IMR-90 (cell line): ENCODE measurements at places on chromosomes 2 and 18. TPM values are rescaled to one million over a fixed set of nuclear protein-coding genes. Genes with fewer than 3 reads are reported as not detected.

DNA sequence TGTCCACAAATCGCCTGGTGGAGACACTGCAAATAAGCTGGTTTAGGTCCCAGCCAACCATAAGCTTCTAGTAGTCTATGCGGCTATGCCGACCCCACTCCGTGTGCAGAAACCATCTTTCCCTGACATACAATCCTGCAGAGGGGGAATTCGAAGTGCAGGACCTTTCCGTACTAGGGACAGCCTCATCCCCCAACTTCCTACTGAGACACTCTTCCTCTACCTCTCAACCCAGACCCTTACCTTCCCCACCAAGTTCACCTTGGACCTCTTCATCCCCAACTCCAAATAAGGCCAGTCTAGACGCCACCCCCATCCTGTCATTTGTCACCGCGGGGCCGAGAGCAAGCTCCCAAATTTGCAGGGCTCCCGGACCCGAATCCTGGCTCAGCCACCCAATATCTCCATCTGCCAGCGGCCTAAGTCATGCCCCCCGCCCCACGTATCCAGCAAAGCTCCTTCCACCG lies 496 bp downstream of the SUCLG1 start:
- DNase-seq = peak; percentile 12
- H3K4me3 ChIP-seq = peak overlapping the region; percentile 70
- peak overlapping the region; percentile 53 for H3K27ac ChIP-seq
- no peaks in the 10 kb centered on the region for H3K27me3 ChIP-seq
- H3K36me3 ChIP-seq = 0 out of 2 replicates have a peak, but pooled peaks cover 1% of the 10 kb centered on the region

DNA sequence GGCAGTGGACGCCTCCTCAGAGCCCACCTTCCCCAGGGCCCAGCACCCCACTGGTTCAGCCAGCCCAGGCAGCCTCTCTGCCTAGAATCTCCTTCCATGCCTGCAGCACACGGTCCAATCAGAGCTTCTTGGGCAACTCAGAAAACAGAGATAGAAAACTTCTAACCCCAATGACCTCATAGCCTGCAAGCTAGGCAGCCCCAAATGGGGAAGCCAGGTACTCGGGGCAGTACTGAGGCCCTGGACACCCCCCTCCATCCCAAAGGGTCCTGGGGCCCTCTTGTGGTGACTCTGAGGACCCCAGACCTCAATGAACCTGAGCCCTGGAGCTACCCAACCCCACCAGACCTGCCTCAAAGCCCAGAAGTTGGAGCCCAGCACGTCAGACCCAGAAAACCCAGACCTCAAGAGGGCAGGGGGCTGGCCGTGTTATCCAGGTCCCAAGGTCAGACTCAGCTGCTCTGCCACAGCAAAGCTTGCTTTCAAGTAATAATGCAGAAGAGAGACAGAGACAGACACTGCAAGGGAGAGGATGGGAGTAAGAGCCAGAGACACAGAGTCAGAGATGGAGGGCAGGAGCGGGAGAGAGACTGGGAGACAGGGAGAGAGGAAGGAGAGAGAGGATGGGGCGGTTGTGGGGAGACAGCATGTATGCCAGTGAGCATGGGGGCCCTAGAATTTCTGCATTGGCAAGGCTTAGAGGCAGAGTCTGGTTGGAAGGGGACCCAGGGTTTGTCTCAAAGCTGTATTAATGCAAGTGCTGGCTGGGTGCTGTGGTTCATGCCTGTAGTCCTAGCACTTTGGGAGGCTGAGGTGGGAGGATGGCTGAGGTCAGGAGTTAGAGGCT lies 28.2 kb downstream of the SERTAD2 start:
- H3K4me1 ChIP-seq = no peaks in the 10 kb centered on the region; the same call in 1 of the 2 replicates
- no peak overlapping the region for H3K27ac ChIP-seq
- no peak overlapping the region for H3K4me3 ChIP-seq
- DNase-seq = no peak

GRCh38 chr18:6714010-6714409 lies 15.5 kb upstream of the ARHGAP28 start:
- H3K4me1 ChIP-seq = peaks cover 3% of the 10 kb centered on the region
- H3K27me3 ChIP-seq = no peaks in the 10 kb centered on the region
- H3K27ac ChIP-seq = no peak overlapping the region

- H3K4me1 ChIP-seq = no peaks in the 10 kb centered on the region; the same call in 1 of the 2 replicates
- no peaks in the 10 kb centered on the region for H3K36me3 ChIP-seq
- H3K27me3 ChIP-seq = peaks cover 69% of the 10 kb centered on the region
- no peak overlapping the region for H3K4me3 ChIP-seq
- no peak overlapping the region for H3K27ac ChIP-seq
- no peak for DNase-seq
These were observed 11.8 kb downstream of the TBR1 start for GRCh38 chr2:161427664-161428587.

DNA sequence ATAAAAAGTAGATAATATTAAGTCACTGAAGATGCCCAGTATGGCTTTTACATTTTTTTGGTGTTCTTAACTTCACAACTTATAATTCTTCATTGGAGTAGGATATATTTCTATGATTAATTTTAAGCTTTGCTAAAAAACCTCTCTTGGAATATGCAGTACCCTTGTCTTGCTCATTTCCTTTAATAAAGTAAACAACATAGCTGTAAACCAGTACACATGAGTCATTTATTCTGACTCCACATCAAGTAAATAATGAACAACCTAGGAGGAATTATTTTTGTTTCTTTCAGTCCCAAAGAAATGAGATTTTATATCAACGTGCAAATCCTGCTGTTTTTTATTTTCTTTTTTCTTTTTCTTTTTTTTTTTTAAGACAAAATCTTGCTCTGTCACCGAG lies 869.1 kb downstream of the CNTNAP5 start:
- H3K27me3 ChIP-seq = no peaks in the 10 kb centered on the region
- peak; percentile 29 for DNase-seq
- H3K27ac ChIP-seq = no peak overlapping the region

The TPGS2 gene
- 151 and 201 TPM in 2 replicates for total RNA-seq

GRCh38 chr18:75003764-75004690 lies 204.9 kb downstream of the PTGR3 start:
- H3K27ac ChIP-seq = no peak overlapping the region
- H3K36me3 ChIP-seq = no peaks in the 10 kb centered on the region
- DNase-seq = no peak
- H3K27me3 ChIP-seq = no peaks in the 10 kb centered on the region
- H3K4me1 ChIP-seq = no peaks in the 10 kb centered on the region; the same call in 1 of the 2 replicates
- no peak overlapping the region for H3K4me3 ChIP-seq

The PDE11A gene
- 0.56 and 0.72 TPM in 2 replicates for total RNA-seq

- no peaks in the 10 kb centered on the region for H3K4me1 ChIP-seq
- DNase-seq = peak; percentile 74
- no peaks in the 10 kb centered on the region for H3K27me3 ChIP-seq
- peaks cover 1% of the 10 kb centered on the region; the same call in 1 of the 2 replicates for H3K36me3 ChIP-seq
- H3K27ac ChIP-seq = no peak overlapping the region
- no peak overlapping the region for H3K4me3 ChIP-seq
These were observed 272.4 kb downstream of the AGAP1 start for GRCh38 chr2:235766278-235766677.

- H3K4me1 ChIP-seq = peaks cover 9% of the 10 kb centered on the region
- no peaks in the 10 kb centered on the region for H3K27me3 ChIP-seq
- DNase-seq = peak; percentile 63
- H3K36me3 ChIP-seq = peaks cover 7% of the 10 kb centered on the region
- H3K4me3 ChIP-seq = no peak overlapping the region
- no peak overlapping the region for H3K27ac ChIP-seq
These were observed 25.8 kb downstream of the CAB39 start for GRCh38 chr2:230738391-230738811.

GRCh38 chr18:31454066-31454708 lies 6.6 kb downstream of the DSG3 start:
- no peaks in the 10 kb centered on the region for H3K27me3 ChIP-seq
- H3K36me3 ChIP-seq = no peaks in the 10 kb centered on the region
- no peak overlapping the region for H3K4me3 ChIP-seq
- no peaks in the 10 kb centered on the region for H3K4me1 ChIP-seq
- DNase-seq = peak; percentile 69
- H3K27ac ChIP-seq = no peak overlapping the region

GRCh38 chr2:162123806-162124758 lies 28.0 kb downstream of the GCG start:
- no peaks in the 10 kb centered on the region for H3K36me3 ChIP-seq
- no peak overlapping the region for H3K27ac ChIP-seq
- H3K4me1 ChIP-seq = peaks cover 5% of the 10 kb centered on the region; the same call in 1 of the 2 replicates
- no peak overlapping the region for H3K4me3 ChIP-seq
- peaks cover 2% of the 10 kb centered on the region; the same call in 1 of the 2 replicates for H3K27me3 ChIP-seq
- DNase-seq = peak; percentile 63

GRCh38 chr18:62327977-62328376 lies 2.9 kb downstream of the TNFRSF11A start:
- no peak for DNase-seq
- no peak overlapping the region for H3K27ac ChIP-seq
- peaks cover 16% of the 10 kb centered on the region for H3K4me1 ChIP-seq
- H3K27me3 ChIP-seq = peaks cover 69% of the 10 kb centered on the region
- no peak overlapping the region for H3K4me3 ChIP-seq

The PTRHD1 gene
- 11.7 and 17.2 TPM in 2 replicates for total RNA-seq

DNA sequence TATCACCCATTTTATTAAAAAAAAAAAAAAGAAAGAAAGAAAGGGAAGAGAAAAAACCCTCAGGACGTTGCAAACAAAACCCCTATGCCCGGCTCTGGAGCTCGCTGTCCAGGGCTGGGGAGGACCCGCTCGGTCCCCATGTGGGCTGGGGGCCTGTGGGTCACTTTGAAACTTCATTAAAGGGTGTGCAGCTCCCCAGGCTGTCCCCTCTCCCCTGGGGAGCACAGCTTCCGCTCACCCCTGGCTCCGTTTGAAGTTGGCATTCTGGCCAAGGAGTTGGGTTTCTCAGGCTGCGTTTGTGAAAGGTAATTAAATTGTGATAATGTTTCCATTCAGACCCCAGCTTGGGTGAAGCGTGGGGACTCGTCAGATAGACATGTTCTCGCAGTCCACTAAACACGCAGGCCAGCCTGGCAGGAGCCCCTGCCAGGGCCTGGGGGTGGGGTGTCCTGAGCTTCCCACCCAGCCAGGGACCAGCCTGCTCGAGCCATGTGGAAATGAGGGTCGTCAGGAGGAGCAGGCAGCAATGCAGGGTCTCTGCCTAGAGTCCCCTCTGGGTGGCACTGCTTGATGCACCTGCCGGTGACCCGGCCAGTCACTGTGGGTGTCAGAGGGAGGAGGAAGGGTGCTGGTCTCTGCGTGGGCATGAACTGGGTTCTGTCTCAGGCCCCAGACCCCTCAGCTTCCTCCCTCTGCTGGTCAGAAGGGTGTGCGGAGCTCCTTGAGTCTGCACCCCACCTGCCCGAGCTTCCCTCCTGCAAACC lies 166.2 kb downstream of the INHBB start:
- DNase-seq = no peak
- H3K27ac ChIP-seq = no peak overlapping the region
- no peaks in the 10 kb centered on the region for H3K36me3 ChIP-seq
- H3K4me3 ChIP-seq = no peak overlapping the region

DNA sequence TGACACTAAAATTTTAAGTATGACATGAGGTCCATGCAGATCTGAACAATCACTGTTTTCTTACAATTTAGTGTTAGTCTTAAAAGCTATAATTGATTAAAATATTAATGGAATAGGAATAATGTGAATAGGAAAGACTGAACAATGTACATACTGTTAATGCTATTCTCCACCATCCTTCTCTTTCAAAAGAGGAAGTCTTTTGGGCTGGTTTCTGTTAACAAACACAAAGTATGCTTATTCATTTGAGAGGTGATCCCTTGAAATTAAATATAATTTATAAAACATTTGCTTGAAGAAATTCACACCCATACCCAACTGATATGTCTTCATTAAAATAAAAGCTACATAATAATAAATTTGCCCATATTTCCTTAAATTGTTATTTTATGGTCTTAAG lies 2.3 kb downstream of the STPG4 start:
- DNase-seq = no peak
- H3K27me3 ChIP-seq = no peaks in the 10 kb centered on the region
- no peaks in the 10 kb centered on the region for H3K4me1 ChIP-seq
- H3K4me3 ChIP-seq = no peak overlapping the region
- H3K36me3 ChIP-seq = peaks cover 40% of the 10 kb centered on the region

GRCh38 chr2:173264603-173265366 lies 89.9 kb upstream of the CDCA7 start:
- H3K27ac ChIP-seq = no peak overlapping the region
- peaks cover 19% of the 10 kb centered on the region for H3K36me3 ChIP-seq
- H3K4me3 ChIP-seq = no peak overlapping the region
- no peak for DNase-seq

The GPR39 gene
- 7.2 and 9.0 TPM in 2 replicates for total RNA-seq

- no peak overlapping the region for H3K27ac ChIP-seq
- H3K4me1 ChIP-seq = peaks cover 11% of the 10 kb centered on the region
- H3K36me3 ChIP-seq = no peaks in the 10 kb centered on the region; the same call in 1 of the 2 replicates
These were observed 26.7 kb downstream of the CYRIA start for GRCh38 chr2:16638946-16639345.

DNA sequence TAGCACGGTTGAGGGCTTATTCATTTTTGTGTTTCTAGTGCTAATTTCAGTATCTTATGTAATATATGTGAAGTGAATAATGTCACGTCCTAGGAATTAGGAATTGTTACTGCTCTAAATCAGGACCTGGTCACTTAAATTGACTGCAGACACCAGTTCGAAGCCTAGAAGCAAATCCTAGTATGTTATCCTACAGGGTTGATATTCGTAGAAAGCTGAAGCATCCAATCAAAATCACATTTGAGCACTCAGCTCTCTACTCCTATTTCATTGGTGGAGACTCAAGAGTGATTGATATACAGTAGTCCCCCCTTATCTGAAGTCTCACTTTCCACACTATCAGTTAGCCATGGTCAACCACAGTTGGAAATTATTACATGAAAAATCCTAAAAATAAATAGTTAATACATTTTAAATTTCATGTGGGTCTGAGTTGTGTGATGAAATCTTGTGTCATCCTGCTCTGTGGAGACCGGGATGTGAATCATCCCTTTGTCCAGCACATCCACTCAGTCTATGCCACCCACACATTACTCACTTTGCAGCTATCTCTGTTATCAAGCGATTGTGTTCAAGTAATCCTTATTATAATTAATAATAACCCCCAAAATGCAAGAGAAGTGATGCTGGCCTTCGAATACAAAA lies 35.2 kb upstream of the SCN9A start:
- no peak overlapping the region for H3K27ac ChIP-seq
- H3K36me3 ChIP-seq = no peaks in the 10 kb centered on the region
- peak; percentile 96 for DNase-seq
- H3K4me1 ChIP-seq = peaks cover 4% of the 10 kb centered on the region
